Stimulated activated CD8-positive, alpha-beta memory T cell treated with anti-CD3 and anti-CD28 coated beads, Interleukin-4, amount 100 ng/mL, for 1 hour (primary cell): ENCODE measurements at places on chromosomes 3 and 15.

DNA sequence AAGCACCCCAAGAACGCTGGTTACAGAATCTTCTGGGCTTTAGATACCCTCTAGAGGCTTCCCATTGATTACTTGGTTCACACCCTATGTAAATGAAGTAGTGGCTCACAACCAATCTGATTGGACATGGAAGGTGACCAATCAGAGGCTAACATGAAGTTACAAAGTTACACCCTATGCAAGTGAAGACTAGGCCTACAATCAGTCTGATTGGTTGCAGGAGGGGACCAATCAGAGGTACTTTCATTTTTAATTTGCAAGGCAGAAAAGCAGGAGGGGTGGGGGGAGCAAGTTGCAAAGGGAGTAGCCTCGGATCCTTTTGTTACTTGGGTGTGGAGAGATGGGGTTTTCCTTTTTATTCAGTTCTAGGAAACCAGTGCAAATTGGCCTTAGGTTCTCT, 11.1 kb upstream of the RTP2 start:
- DNase-seq: no peak

DNA sequence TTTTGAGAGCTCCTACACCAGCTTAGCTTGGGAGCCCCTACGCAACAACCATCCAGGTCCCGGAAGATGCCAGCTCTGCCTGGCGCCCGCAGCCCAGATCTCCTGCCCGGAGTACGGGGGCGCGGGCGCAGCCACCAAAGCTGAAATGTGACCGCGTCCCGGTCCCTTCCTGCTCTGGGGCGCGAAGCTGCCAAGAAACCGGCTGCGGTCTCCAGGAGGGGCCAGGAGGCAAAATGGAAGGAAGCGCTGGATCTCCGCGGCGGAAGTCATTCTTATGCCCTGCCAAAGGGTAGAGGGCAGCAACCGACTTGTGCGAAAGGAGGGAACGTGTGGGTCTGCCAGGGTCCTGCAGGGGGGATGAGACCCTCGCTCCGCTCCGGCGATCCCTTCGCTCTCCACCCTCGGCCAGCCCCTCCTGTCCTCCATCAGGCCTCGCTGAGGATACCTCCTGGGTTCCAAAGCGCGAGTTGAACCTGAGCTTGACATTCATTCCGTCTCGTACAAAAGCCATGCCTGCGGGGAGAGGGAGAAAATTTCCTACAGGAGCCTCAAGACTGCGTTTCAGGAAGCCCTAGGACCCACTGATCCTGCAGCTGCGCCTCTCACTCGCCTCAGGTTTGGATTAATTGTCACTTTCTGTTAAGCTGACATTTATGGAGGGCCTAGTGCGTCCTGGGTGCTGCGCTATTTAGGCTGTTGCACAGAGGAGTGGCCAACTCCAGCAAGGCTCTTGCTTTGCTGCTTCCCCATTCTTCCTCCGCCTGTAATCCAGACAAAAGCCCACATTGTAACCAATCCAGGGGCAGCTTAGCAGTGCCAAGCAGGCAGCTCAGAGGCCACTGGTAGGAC, 98.3 kb upstream of the VGLL3 start:
- no peak for DNase-seq

DNA sequence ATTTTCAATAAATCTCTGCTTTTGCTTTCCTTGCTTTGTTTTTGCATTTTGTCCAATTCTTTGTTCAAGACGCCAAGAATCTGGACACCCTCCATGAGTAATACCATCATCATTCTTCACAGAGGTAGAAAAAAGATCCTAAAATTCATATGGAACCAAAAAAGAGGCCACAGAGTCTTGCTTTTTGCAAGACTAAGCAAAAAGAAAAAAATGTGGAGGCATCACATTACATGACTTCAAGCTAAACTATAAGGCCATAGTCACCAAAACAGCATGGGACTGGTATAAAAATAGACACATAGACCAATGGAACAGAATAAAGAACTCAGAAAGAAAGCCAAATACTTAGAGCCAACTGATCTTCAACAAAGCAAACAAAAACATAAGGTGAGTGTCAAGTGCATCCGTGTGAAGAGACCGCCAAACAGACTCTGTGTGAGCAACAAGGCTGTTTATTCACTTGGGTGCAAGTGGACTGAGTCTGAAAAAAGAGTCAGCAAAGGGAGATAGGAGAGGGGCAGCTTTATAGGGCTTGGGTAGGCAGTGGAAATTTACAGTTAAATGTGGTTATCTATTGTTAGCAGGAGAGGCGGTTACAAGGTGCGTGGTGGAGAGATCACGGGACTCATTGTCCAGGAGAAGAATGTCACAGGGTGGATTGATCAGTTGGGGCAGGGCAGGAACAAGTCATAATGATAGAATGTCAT, 10.9 kb downstream of the STRIT1 start:
- DNase-seq: no peak

- no peak for DNase-seq
Observed at GRCh38 chr15:64647367-64647766, 128.0 kb downstream of the RBPMS2 start.

GRCh38 chr3:36903119-36903882, 41.6 kb downstream of the TRANK1 start:
- no peak for DNase-seq

DNA sequence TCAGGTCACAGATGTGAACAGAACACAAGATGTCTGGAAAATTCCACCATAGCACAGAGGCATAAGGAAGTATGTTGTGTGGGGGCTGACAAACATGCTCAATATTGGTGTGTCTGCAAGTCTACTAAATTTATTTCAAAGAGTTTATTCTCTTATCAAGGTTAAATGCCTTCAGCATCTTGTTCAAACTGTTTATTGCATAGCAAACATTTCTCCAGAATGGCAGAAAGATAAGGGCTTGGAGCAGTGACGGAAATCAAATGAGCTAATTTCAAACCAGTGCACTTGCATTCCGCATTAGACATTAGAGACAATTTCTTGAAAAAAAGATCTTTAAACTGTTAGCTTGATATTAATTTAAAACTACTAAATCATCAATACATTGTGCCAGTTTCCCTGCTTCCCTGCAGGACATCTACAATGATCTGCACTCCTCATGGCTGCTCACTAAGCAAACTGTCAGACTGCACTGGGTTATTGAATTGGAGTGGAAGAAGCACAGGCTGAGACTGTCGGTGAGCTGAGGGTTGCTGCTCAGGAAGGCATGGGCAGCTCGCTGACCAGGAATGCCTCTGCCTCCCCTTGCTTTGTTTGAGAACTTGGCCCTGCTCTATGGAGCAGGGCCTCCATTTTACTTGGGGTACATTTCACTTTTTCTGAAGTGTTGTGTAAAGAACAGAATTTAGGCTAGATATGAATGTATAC, 89.4 kb downstream of the KCNAB1 start:
- DNase-seq: no peak

- DNase-seq: no peak
Observed at GRCh38 chr3:31356941-31357340, 175.8 kb upstream of the STT3B start.

GRCh38 chr3:14440168-14440518, 37.7 kb downstream of the SLC6A6 start:
- no peak for DNase-seq

GRCh38 chr15:74399100-74399499, 31.7 kb upstream of the CYP11A1 start:
- DNase-seq: no peak

DNA sequence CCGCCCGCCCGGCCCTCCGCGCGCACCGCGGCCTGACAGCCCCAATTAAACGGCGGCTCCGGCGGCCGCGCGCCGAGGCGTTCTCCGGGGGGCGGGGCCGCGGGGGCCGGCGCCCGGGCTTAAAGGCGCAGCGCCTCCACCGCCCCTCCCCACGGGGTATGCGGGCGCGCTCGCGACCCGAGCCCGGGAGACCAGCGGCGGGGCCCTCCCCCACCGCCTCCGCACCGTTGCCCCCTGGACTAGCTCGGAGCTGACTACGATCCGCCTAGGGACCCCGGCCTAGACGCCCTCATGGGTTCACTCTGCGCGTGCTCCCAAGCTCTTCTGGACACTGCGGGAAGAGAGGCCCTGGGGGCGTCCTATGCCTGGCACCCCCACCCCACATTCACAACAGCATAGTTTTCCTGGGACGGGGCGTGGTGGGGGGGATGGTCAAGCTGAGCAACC, at the start of gene DUSP7:
Gene DUSP7 (minus strand): TSS at position 51 of the 447 bp plus-strand sequence. CDS start 205 bp downstream, outside the sequence.
- no peak for DNase-seq

DNA sequence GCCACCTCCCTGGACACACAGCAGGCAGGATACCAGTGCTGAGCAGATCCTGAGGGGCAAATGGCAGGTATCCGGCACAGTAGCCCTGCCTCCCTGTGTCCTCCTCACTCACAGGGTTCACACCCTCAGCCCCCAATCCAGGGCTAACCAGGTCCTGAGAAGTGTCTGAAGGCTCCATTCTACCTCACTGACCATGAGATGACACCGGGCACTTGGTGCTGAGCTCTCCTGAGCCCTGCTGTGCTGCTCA, 115.4 kb upstream of the ATP2B2 start:
- no peak for DNase-seq

- DNase-seq: no peak
Observed at GRCh38 chr3:53830944-53831343, 15.3 kb downstream of the CHDH start.

GRCh38 chr3:42991341-42992315, 12.5 kb downstream of the GASK1A start:
- DNase-seq: no peak

GRCh38 chr3:149902498-149903139, 68.1 kb downstream of the PFN2 start:
- DNase-seq: no peak

GRCh38 chr3:50170689-50171088, 15.6 kb downstream of the SEMA3F start:
- DNase-seq: no peak

GRCh38 chr3:140924097-140924873, 17.4 kb upstream of the SLC25A36 start:
- DNase-seq: no peak

DNA sequence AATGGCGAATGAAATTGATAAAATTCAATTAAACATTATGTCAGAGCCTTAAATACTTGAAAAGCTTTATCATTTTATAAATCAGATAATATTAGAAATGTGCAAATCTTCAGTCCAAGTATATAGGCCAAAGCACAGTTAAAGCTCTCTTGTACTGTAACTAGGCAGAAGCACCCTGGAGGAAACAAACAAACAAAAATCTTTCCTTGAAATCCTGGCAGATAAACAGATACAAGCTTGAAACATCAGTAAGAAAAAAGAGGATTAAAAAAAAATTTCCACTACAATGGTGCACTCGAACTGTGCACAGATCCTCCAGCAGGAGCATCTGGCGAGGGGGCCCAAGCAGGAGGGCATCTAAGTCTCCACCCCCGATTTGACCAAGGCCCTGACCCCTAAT, 166.6 kb downstream of the PLD1 start:
- DNase-seq: no peak

GRCh38 chr15:24766511-24767133, 91.0 kb downstream of the NPAP1 start:
- no peak for DNase-seq

GRCh38 chr3:77917225-77917624, 877.3 kb downstream of the ROBO2 start:
- no peak for DNase-seq
